ENCODE measurements at places on chromosomes 16 and 17. TPM values are rescaled to one million over a fixed set of nuclear protein-coding genes. Genes with fewer than 3 reads are reported as not detected.

Gene KCNH6
- total RNA-seq: not detected

Gene KIF1C
- total RNA-seq: 72.7 TPM

Gene FGF11
- total RNA-seq: not detected

Gene GINS3
- total RNA-seq: 2.9 TPM

Gene ATAD5
- total RNA-seq: 1.1 TPM

Gene TP53TG3
- not detected for total RNA-seq

Gene FBXL19
- 18.2 TPM for total RNA-seq

DNA sequence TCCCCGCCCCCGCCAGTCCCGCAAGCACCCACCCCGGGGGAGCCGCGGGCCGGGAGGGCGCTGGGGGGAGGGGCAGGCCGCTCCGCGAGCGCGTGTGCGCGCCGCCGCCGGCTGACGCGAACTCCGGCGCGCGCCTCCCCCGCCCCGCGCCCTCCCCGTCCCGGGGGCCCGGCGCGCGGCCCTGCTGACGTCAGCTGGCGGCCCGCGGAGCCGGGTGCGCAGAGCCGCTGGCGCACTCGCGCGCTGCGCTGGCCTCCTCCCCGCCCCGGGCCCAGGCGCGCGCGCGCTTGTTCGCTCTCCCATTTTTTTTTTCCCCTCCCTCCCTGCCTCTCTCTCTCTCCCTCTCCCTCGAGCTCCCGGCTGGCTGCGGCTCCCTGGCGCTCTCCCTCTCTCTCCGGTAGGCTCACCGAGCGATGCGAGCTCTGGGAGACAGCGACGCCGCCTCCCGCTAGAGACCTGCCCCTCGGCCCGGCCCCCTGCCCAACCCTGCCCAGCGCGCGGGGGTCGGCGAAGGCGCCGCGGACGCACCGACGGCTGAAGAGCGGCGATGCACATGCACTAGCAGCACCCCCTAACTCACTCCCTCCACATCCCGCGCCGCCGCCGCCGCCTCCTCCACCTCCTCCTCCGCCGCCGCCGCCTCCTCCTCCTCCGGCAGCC is at the start of gene GNAO1:
Gene GNAO1 (plus strand): TSS at position 334 of the 660 bp plus-strand sequence. CDS start 747 bp downstream, outside the sequence.
- H3K4me1 ChIP-seq: no peaks in the 10 kb centered on the region
- peak; percentile 62 for DNase-seq
- H3K27me3 ChIP-seq: peaks cover 72% of the 10 kb centered on the region
- H3K4me3 ChIP-seq: peak within 1 kb of the TSS; percentile 64
- H3K27ac ChIP-seq: no peak within 1 kb of the TSS
- H3K36me3 ChIP-seq: no peaks in the 10 kb centered on the region

GRCh38 chr16:79601931-79602627 is 1.5 kb upstream of the MAF start:
- H3K4me3 ChIP-seq: peak overlapping the region; percentile 65
- no peak overlapping the region for H3K27ac ChIP-seq
- peak; percentile 77 for DNase-seq

GRCh38 chr17:59381716-59382570 is 50.5 kb downstream of the YPEL2 start:
- peaks cover 24% of the 10 kb centered on the region for H3K4me1 ChIP-seq
- peak; percentile 30 for DNase-seq
- H3K27ac ChIP-seq: peak overlapping the region; percentile 31
- H3K4me3 ChIP-seq: no peak overlapping the region

DNA sequence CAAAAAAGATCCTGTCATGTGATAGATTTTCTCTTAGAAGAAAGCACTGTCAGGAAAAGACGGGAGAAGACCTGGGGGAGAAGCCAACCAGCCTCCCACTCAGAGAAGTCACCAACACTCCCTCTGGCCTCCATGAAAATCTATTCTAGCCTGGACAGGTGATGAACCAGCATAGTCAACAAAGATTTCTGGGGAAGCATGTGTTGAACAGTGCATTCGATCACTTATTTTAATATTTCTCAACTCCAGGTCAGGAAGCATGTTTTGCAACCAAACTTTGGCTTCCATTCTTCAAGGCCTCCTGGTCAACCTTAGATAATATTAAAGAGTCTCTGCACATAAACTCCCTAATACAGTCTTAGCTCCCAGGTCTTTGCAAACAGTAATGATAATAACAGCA is 74.7 kb upstream of the ERCC4 start:
- H3K27me3 ChIP-seq: no peaks in the 10 kb centered on the region
- DNase-seq: no peak
- no peak overlapping the region for H3K27ac ChIP-seq
- H3K36me3 ChIP-seq: no peaks in the 10 kb centered on the region
- no peak overlapping the region for H3K4me3 ChIP-seq

DNA sequence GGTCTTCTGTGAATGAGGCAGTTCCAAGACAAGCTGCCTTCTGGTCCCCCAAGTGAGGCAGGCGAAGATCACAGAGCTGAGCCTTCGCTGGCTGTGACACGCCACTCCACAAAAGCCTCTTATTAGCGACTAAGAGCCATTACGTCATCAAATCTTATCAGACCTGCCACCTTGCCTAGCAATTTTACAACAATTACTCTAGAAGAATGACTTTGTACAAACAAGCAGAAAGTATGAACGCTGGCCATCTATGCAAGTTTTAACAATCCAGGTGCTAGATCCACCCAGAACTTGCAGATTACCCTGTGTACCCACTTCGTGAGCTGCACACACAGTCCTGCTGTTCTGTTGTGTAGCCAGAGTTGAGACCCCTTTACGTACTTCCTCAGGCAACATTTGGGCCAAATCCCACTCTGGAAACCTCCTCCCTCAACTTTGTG is 3.8 kb upstream of the ICAM2 start:
- no peak overlapping the region for H3K27ac ChIP-seq
- H3K4me3 ChIP-seq: no peak overlapping the region
- H3K27me3 ChIP-seq: no peaks in the 10 kb centered on the region
- DNase-seq: no peak

DNA sequence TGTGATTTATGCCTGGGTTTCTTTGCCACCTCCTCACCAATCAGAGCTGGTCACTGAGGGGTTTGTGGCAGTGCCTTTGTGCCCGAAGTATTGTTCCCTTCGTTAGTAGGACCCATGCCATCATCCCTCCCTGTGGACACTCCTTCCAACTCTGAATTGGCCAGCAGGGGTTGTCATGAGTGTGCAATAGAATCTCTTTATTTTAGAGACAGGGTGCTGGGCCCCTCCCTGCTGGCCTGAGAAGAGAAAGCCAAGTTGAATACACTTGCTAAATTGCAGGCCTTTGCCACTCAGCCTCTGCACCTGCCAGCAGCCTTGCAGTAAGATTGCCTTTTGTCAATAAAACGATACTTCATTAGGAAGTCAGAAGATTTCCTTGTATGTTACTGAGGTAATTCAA is 40.7 kb upstream of the SLC12A3 start:
- peak; percentile 51 for DNase-seq
- no peak overlapping the region for H3K27ac ChIP-seq
- H3K4me3 ChIP-seq: no peak overlapping the region
- no peaks in the 10 kb centered on the region for H3K36me3 ChIP-seq

GRCh38 chr17:67004181-67004580 is 39.7 kb downstream of the CACNG4 start:
- H3K4me1 ChIP-seq: no peaks in the 10 kb centered on the region
- no peak overlapping the region for H3K4me3 ChIP-seq
- no peaks in the 10 kb centered on the region for H3K36me3 ChIP-seq
- no peak overlapping the region for H3K27ac ChIP-seq
- DNase-seq: no peak

DNA sequence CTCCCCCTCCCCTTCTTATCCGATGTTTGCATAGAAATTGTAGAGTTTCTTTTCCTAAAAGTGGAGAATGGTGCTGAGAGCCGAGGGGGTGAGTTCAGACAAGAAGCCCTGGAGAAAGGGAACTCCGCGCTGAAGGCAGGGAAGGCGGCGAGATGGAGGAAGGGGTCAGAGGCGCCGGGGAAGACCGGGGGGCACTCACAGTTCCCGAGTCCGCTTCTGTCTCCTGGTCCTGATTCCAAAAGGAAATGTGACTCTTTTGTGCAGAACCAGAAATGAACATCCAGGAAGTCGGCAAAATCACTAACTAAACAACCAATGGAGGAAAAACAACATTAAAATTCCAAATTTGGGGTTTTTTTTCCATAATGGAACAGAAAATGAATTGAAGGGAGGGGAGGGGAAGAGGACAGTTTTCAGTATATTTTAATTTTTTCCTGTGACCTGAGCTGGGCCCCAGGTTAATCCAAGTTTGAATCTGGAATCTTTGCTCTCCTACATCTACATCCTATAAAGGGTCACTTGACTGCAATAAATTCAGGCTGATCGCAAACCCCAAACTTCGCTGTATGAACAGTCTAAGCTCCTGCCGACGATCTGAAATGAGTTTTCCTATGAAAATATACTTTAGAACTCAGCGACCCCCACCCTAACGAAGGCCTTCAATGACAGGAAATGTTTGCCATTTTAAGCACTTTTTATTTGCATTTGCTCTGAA is 252.3 kb downstream of the C16orf95 start:
- peaks cover 35% of the 10 kb centered on the region for H3K27me3 ChIP-seq
- no peak for DNase-seq
- no peaks in the 10 kb centered on the region for H3K36me3 ChIP-seq
- H3K27ac ChIP-seq: no peak overlapping the region

GRCh38 chr17:75755990-75756389 is 9.0 kb downstream of the GALK1 start:
- DNase-seq: no peak
- no peaks in the 10 kb centered on the region for H3K36me3 ChIP-seq
- no peak overlapping the region for H3K27ac ChIP-seq
- no peak overlapping the region for H3K4me3 ChIP-seq

GRCh38 chr16:72120026-72120425 is 26.4 kb downstream of the DHX38 start:
- H3K27ac ChIP-seq: no peak overlapping the region
- no peaks in the 10 kb centered on the region for H3K4me1 ChIP-seq
- DNase-seq: no peak

DNA sequence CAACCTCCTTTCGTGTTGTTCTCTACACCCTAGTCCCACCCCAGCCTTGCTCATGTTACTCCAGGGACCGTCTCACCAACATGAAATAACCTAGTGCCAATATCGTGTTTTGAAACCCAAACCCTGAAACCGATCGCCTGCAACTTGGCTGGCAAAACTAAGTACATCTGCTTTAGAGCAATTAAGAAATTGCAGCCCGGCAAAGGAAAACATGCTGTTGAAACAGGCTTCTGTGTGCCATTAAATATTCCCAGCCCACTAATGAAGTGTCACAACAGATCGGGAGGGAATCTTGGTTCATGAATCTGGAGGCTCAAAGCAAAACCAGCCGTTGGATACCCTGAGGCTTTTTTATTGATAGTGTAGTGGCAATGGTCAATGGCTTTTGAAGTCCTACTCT is 48.3 kb upstream of the GPR139 start:
- H3K4me3 ChIP-seq: no peak overlapping the region
- H3K27ac ChIP-seq: no peak overlapping the region
- no peak for DNase-seq
- H3K27me3 ChIP-seq: no peaks in the 10 kb centered on the region

DNA sequence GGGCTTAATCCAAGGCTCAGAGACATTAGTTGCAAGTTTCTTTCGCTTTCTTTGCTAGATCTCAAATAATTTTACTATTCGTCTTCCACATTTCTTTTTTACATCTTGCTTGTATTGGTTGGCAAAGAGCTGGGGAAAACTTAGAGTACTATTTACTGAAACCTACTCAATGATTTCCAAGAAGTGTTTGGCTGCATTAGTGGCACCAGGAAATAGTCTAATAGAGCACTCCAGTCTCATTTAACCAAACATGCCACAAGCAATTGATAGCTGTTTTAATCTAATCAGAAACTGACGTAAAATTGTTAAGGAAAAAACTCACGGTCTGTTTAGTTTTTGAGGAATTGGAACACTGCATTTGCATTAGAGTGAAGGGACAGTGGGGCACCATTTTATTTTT is 29.0 kb downstream of the NUP93 start:
- no peaks in the 10 kb centered on the region for H3K4me1 ChIP-seq
- no peaks in the 10 kb centered on the region for H3K27me3 ChIP-seq
- no peak overlapping the region for H3K27ac ChIP-seq
- H3K4me3 ChIP-seq: no peak overlapping the region

- no peaks in the 10 kb centered on the region for H3K36me3 ChIP-seq
- peak overlapping the region; percentile 59 for H3K27ac ChIP-seq
- peaks cover 9% of the 10 kb centered on the region for H3K4me1 ChIP-seq
- DNase-seq: peak; percentile 97
Observed at GRCh38 chr16:57815987-57816745, 13.9 kb upstream of the KIFC3 start.

DNA sequence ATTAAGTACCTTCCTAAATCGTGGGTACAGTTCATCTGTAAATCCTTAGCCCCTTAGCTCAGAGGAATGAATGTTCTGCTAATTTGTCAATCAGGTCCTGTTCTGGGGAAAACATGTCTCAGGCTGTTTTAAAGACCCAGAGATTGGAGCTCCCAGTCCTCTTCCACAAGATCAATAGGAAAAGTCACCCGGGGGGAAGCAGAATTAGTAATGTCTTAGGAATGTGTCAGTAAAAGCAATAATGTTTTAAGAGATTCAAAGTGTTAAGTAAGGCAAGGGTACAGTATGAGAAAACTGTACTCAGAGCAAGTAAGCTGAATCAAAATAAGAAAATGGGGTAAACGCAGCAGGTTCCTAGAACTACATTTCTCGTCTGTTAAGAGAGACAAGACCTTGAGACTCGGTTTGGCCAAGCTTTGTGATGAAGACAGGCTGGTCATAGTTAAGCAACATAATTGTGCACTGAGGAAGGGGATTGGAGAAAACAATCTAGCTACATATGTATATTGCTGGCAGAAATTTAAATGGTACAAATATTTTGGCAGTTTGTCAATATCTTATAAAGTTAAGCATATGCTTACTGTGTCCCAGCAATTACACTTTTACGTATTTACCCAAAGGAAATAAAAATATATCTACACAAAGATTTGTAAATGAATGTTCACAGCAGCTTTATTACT is 192.9 kb upstream of the C17orf78 start:
- no peak overlapping the region for H3K4me3 ChIP-seq
- H3K27me3 ChIP-seq: no peaks in the 10 kb centered on the region
- peaks cover 24% of the 10 kb centered on the region for H3K4me1 ChIP-seq

DNA sequence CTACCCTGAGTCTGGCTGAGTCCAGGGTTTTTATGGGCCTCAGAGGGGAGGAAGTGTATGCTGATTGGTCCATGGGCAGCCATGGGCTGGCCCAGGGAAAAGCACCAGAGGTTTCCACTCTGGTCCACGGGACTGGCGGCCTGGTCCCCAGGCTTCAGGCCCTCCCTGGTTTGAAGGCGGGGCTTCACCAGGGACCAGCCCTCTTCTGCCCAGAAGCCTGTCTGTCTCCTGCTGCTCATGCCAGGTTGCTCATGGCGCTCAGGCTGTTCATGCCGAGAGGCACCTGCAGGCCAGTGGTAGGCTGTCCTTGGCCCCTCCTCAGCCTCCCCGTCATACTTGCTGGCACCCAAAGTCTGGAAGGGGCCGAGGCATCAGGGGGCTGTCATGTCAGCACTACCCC is 45.0 kb upstream of the CLEC19A start:
- DNase-seq: no peak
- H3K4me1 ChIP-seq: no peaks in the 10 kb centered on the region
- no peak overlapping the region for H3K27ac ChIP-seq
- H3K27me3 ChIP-seq: no peaks in the 10 kb centered on the region
- no peak overlapping the region for H3K4me3 ChIP-seq
